ENCODE measurements at places on chromosomes 2 and 18.
A peak's percentile ranks its signal among the peaks of the same experiment; 100 is the strongest.

DNA sequence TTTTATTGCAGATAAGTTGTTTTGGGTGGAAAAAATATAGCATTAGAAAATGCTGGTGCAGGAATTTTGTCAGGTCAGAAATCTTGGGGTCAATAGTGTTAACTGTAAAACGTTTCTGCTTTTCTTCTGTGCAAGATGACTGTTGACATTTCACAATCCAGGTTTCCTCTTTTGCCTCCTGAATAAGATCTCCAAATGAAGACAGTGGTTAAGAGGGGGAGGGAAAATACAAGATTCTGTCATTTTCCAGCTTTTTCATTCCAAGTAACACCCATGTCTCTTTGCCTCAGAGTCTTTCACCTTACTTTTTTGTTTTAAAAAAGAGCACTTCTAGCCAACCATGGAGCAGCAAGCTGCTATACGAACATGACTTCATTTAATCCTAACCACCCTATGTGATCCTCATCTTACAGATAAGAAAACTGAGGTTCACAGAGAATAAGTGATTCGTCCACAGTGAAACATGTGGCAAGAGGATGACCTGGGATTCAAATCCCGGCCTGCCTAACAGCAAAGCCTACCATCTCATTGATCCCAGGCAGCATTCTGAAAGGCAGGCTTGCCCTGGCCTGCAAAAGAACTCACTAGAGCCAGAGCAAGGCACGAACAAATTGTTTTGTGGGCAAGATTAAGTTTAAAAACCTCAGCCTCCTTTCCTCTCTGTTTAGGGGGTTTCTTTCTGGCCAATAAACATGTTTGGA is 3.0 kb downstream of the PLEK start:
- DNase-seq: no peak

DNA sequence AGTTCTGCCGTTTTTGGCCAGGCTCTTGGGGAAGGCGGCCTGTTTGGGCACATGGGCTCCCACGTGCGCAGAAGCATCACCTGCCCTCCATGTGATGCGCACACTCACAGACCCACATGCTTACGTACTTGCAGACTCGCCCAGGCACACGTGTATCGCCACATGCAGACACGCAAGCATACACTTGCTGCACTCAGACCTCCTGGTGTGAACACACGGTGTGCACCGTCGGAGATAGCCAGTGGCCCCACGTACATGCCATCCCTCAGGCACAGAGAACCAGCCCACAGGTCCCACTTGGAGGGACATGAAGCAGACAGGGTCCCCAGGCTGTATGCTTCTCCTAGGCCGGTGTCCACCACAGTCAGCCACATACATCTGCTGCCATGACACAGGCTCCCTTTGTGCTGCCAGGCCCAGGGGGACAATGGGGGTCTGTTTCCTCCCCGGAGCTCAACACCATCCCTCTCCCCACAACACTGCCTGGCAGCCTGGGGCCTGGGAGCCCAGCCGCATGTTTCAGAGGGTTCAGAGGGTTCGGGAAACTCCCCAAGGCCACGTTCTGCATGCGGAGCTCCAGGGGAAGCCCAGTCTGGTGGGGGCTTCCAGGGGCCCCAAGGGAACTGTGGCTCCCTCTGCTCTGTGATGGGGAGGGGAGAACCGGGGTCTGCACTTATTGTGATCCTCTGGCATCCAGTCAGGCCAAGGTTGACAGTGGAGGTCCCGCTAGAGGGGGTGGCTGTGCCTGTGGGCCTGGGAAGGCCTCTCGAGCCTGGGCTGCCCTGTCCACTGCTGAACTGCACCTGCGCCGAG is 208.1 kb upstream of the HAAO start:
- DNase-seq: no peak

- no peak for DNase-seq
These were observed 116.8 kb upstream of the ALPP start for GRCh38 chr2:232261776-232262175.

DNA sequence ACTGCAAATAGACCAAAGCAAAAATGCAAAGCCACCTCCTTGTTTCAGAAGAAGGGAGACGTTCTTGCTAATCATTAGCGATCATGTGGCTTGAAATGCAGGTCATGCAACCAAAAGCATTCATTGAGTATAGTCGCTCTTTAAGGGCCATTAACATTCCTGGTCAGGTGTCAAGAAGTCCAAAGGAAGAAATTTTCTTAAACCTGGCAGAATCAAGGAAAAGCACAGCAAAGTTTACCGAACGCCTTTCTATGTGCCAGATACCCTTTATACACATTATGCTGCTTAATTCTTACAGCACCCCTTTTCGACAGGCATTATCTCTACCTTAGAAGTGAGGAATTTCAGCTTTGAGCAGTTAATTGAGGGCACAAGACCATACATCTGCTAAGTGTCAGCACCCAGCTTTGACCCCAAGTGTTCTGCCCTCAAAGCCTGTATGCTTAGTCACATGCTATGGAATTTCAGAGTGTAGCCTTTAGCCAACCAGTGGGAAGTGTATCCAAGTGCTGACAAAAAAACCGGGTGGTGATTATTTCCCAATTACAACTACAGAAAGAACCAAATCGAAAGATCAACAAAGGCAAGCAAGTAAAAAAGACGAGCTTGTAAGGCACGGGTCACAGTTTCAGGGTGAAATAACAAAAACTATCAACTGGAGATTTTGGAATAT is 70.8 kb downstream of the EPHA4 start:
- DNase-seq: peak; percentile 81

Measured in endothelial cell of umbilical vein (primary cell).